ENCODE measurements at places on chromosomes 11 and 22. TPM values are rescaled to one million over a fixed set of nuclear protein-coding genes. Genes with fewer than 3 reads are reported as not detected.
A peak's percentile ranks its signal among the peaks of the same experiment; 100 is the strongest.

CNIH2 gene
- 28.1 TPM for total RNA-seq

UBE2L6 gene
- 41.5 TPM for total RNA-seq

CRYAB gene
- 90.4 TPM for total RNA-seq

PKP3 gene
- total RNA-seq, result 0.61 TPM

PRMT3 gene
- 27.7 TPM for total RNA-seq

KDM4E gene
- total RNA-seq, result not detected

OR10G4 gene
- not detected for total RNA-seq

CDHR5 gene
- total RNA-seq, result not detected

GRCh38 chr11:113615773-113616172, 90.3 kb downstream of the TMPRSS5 start:
- no peak overlapping the region for H3K27ac ChIP-seq
- H3K4me3 ChIP-seq, result no peak overlapping the region
- no peaks in the 10 kb centered on the region for H3K36me3 ChIP-seq
- no peak for DNase-seq
- no peaks in the 10 kb centered on the region for H3K4me1 ChIP-seq

DNA sequence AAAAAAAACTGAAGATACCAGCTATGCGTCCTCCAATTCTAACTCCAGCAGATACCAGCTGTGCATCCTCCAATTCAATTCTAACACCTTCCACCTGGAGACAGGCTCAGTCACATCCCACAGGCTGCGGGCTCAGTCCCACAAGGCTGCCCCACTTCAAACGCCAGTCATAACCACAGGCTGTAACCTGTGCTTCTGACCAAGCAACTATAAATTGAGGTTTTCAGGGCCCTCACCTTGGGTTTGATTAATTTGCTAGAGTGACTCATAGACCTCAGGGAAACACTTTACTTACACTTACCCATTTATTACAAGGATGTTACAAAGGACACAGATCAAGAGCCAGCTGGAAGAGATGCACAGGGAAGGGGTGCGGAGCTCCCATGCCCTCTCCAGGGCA, 32.4 kb upstream of the MSANTD2 start:
- no peaks in the 10 kb centered on the region for H3K27me3 ChIP-seq
- no peaks in the 10 kb centered on the region for H3K36me3 ChIP-seq
- H3K4me3 ChIP-seq, result no peak overlapping the region
- H3K4me1 ChIP-seq, result no peaks in the 10 kb centered on the region

GRCh38 chr11:24070435-24070834, 426.4 kb upstream of the LUZP2 start:
- no peak overlapping the region for H3K4me3 ChIP-seq
- no peak for DNase-seq
- H3K27ac ChIP-seq, result no peak overlapping the region
- no peaks in the 10 kb centered on the region for H3K27me3 ChIP-seq

GRCh38 chr22:23382428-23383218, 197.5 kb downstream of the IGLL1 start:
- peaks cover 39% of the 10 kb centered on the region for H3K4me1 ChIP-seq
- no peak overlapping the region for H3K4me3 ChIP-seq
- peaks cover 17% of the 10 kb centered on the region for H3K36me3 ChIP-seq
- no peak overlapping the region for H3K27ac ChIP-seq

DNA sequence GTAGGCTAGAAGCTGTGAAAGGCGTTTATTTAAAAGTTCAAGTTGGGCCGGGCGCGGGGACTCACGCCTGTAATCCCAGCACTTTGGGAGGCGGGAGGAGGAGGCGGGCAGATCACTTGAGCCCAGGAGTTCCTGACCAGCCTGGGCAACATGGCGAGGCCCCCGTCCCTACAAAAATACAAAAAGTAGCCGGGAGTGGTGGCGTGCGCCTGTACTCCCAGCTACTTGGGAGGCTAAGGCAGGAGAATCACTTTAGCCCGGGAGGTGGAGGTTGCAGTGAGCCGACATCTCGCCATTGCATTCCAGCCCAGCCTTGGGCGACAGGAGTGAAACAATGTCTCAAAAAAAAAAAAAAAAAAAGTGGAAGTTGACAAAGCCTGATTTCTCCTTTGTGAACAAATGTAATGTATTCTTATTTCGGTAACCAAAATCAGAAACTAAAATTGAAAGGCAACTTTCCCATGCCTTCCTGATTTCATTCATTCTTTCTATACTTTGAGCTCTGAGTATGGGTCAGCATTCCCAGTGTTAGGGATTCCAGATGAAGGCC, 825 bp downstream of the PTPMT1 start:
- H3K4me1 ChIP-seq, result peaks cover 16% of the 10 kb centered on the region
- H3K36me3 ChIP-seq, result peaks cover 19% of the 10 kb centered on the region
- DNase-seq, result no peak

DNA sequence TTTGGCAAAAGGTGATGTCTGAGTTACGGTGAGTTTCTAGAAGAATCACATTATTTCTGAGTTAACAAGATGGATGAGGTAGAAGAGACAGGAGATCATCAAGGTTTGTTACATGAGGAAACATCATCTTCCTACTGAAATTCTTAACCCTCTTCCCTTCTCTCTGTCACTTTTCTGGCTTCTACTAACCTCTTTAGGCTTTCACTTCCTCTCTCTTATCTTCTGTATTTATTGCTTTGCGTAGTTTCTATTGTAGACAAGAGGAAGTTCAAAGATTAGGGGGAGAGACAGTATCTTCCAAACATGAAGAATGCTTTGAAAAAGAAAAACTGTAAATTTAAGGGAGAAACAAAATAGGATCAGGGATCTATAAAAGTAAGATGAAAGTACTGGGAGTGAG, 75.4 kb downstream of the TRPC6 start:
- H3K27ac ChIP-seq, result no peak overlapping the region
- H3K4me1 ChIP-seq, result no peaks in the 10 kb centered on the region
- no peaks in the 10 kb centered on the region for H3K27me3 ChIP-seq
- H3K4me3 ChIP-seq, result no peak overlapping the region
- no peaks in the 10 kb centered on the region for H3K36me3 ChIP-seq

DNA sequence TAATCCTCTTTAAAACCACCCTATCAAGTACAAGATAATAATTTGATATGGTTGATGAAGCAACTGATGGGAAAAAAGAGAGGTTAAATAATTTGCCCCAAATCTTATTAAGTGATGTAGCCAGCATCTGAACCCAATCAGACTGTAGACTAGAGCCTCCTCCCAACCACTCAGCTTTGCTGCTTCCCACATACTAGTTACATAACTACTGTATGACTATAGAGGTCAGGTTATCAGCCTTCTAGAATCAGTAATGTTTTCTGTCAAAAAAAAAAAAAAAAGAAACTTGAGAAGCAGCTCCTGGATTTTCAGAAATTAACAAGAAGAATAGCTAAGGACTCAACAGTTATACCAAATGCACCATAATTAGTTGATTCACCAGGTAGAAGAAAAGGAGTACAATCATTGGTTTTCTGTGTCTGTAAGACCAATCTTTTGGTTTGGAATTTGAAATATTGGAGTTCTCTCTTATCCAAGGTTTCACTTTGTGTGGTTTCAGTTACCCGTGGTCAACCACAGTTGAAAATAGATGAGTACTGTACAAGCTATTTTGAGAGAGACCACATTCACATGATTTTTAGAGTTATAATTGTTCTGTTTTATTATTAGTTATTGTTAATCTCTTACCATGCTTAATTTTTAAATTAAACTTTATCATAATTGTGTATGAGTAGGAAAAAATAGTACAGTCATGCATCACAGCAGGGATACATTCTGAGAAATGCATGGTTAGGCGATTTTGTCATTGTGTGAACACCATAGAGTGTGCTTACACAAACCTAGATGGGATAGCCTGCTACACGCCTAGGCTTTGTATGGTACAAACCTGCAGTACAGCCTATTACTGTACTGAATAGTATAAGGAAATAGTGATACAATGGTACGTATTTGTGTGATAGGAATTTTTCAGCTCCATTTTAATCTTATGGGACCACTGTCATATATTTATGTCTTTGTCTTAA, 72.2 kb downstream of the PDHX start:
- no peaks in the 10 kb centered on the region for H3K27me3 ChIP-seq
- H3K4me3 ChIP-seq, result no peak overlapping the region

DNA sequence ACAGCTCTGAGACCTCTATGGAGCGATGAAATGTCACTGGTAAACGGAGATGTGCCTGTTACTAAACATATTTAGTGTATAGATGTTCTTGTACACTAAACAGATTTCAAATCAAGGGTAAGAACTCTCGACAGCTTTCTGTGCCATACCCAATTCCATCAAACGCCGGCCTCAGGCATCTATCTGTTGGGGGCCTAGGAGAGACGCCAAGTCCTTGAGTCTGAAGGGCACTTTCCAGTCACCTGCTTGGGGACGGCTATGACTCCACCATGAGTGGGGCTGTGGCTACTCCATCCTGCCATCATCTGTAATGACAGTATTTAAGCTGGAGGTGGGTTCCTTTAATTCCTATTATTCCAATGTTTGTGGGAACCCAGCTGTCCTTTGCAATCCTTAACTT, 87.8 kb downstream of the SHANK2 start:
- H3K4me1 ChIP-seq, result no peaks in the 10 kb centered on the region
- no peak overlapping the region for H3K4me3 ChIP-seq

GRCh38 chr22:46399251-46400024, 63.9 kb downstream of the TRMU start:
- peaks cover 37% of the 10 kb centered on the region for H3K36me3 ChIP-seq
- H3K27ac ChIP-seq, result no peak overlapping the region

GRCh38 chr11:62010935-62011528, 43.6 kb upstream of the FTH1 start:
- H3K27ac ChIP-seq, result no peak overlapping the region
- no peak overlapping the region for H3K4me3 ChIP-seq
- H3K27me3 ChIP-seq, result no peaks in the 10 kb centered on the region
- DNase-seq, result no peak

DNA sequence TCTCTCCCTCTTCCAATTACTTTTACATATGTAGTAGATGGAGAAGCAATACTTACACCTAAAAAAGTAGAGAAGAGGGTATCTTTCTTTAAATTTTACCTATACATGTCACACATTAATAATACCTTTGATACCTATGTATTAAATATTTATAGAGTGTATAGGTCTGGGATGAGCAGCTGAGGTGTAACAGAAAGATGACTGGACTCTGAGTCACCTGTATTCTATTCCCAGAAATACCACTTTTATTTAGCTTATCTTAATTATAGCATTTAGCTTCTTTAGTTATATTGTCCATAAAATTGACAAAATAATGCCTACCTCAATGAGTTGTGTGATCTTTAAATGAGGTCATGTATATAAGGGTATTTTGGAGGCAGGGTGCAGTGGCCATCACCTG, 30.6 kb upstream of the YAP1 start:
- H3K4me1 ChIP-seq, result no peaks in the 10 kb centered on the region
- no peaks in the 10 kb centered on the region for H3K27me3 ChIP-seq
- H3K4me3 ChIP-seq, result no peak overlapping the region
- H3K27ac ChIP-seq, result no peak overlapping the region
- DNase-seq, result no peak

- H3K27ac ChIP-seq, result no peak overlapping the region
- H3K36me3 ChIP-seq, result no peaks in the 10 kb centered on the region
- no peaks in the 10 kb centered on the region for H3K27me3 ChIP-seq
- peaks cover 6% of the 10 kb centered on the region for H3K4me1 ChIP-seq
- no peak overlapping the region for H3K4me3 ChIP-seq
Measured at GRCh38 chr11:132556316-132556715, 976.0 kb downstream of the OPCML start.

DNA sequence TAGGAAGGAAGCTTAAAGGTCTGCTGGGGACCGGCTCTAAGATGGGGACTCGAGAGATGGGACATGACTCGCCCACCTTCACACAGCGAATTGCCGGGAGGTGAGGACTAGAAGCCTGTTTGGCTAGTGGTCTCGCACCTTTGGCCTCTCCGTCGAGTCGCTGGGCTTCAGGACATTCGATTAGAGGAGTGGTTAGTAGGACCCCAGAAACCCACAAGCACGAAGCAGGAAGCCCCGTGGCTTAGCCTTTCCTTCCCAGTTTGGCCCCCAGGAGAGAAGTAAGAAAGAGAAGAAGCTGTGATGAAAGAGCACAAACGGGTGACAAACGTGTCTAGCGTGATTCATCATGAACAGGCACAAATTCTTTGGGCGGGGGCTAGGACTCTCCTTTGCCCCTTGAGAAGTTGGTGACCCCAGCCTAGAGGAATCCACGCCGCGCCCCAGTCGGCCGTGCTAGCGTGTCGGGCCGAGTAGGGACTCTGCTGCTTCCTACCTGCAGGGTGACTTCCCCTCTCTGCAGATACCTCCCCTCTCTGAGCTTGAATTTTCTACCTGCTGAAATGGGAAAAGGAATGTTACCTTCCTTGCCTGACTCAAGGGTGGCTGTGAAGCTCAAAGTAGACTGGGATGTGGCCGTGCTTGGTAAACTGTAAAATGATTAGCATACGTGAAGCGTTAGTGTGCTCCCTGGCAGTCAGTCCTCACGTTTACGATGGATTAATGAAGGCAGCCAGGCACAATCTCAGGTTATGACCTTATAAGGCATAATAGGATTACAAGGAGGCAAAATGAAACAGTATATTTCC, 1.1 kb upstream of the ADM start:
- H3K36me3 ChIP-seq, result no peaks in the 10 kb centered on the region
- H3K4me1 ChIP-seq, result peaks cover 63% of the 10 kb centered on the region
- no peak for DNase-seq

- no peaks in the 10 kb centered on the region for H3K27me3 ChIP-seq
- peak; percentile 50 for DNase-seq
- H3K4me1 ChIP-seq, result peaks cover 92% of the 10 kb centered on the region
- peak overlapping the region; percentile 65 for H3K27ac ChIP-seq
Measured at GRCh38 chr22:23098718-23099530, 28.6 kb downstream of the GNAZ start.

DNA sequence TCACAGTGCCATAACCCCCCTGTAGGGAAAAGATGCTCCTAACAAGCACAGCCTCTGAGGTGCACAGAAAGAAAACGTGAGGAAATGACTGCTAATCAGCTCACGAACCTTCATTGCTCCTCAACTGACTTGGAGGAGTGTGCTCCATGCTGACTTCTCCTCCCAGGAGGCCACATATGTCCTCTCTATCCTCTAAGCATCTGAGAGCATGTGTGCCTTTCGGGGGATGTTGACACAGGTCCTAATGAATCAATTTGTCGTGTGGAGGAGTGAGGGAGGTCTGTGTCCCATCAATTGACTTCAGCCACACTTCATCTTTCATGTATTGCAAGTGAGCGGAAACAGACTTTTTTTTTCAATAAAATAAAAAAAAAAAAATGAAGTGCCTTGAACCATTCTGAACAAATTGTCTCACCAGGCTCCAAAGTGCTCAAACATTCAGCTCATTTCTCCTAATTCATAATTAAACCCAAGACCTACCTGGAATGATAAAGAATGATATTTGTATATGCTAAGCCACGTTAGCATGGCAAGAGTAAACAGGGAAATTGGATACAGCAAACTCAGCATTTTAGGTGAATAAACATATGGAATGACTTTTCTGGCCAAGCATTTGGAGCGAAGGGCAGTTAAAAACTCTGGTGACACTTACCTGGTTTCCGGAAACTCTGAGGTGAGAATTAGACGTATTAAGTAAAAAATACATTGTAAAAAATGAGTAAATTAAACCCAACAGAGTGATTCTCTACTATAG, 317.6 kb upstream of the FAT3 start:
- H3K36me3 ChIP-seq, result no peaks in the 10 kb centered on the region
- no peaks in the 10 kb centered on the region for H3K4me1 ChIP-seq
- H3K27ac ChIP-seq, result no peak overlapping the region

- H3K27ac ChIP-seq, result no peak overlapping the region
- peaks cover 2% of the 10 kb centered on the region for H3K4me1 ChIP-seq
- H3K36me3 ChIP-seq, result no peaks in the 10 kb centered on the region
Measured at GRCh38 chr11:92662601-92663360, 306.7 kb upstream of the MTNR1B start.

GRCh38 chr11:122843281-122844141, 5.2 kb downstream of the CRTAM start:
- no peaks in the 10 kb centered on the region for H3K27me3 ChIP-seq
- H3K4me3 ChIP-seq, result no peak overlapping the region
- DNase-seq, result no peak
- no peak overlapping the region for H3K27ac ChIP-seq

All from spinal cord (tissue), 10 donors.